Hepatic stellate cell (primary cell): ENCODE measurements at places on chromosomes 1 and 21.

DNA sequence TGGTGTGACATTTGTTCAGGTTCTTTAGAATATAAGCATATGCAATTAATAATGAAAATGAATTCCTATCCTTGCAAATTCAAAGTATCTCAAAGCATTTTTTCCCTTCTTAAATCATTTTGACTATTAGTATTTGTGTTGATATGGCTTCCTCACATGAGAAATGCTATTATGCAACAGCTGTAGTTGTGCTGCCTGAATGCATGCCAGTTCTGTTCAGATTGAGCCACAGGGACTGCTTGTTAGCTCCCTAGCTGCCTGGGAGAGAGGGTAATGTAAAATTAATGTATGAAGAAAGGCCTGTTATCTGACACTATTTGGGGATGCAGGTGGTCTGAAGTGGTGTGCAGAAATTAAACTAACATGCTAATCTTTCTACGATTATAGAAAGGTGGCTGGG lies 45.5 kb downstream of the CACHD1 start:
- DNase-seq, result no peak

- DNase-seq, result no peak
Measured at GRCh38 chr1:234611225-234611846, 1.4 kb upstream of the IRF2BP2 start.

DNA sequence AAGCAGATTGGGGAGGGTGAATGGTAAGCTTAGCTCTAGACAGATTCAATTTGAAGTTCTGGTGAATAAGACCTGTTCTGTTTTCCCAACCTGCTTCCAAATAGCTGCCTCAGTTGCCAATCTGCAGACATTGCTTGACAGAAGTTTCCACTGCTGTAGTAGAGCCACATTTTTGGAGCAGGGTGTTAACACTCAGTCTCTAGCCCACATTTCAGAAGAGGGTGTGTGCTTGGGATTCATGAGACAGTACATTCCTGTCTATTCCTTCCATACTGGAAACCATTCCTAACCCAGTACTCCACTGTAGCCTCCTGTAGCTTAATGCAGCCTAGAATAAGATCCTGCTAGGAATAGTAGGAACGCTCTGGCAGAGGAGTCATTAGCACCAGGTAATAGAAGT lies 450.5 kb downstream of the NUF2 start:
- DNase-seq, result no peak

- DNase-seq, result no peak
Measured at GRCh38 chr1:245621589-245621988, 466.8 kb downstream of the KIF26B start.
